Activated B cell treated with CpG ODN at 0.5 μM for 24 hours (primary cell): ENCODE measurements at places on chromosomes 3 and 15.

DNA sequence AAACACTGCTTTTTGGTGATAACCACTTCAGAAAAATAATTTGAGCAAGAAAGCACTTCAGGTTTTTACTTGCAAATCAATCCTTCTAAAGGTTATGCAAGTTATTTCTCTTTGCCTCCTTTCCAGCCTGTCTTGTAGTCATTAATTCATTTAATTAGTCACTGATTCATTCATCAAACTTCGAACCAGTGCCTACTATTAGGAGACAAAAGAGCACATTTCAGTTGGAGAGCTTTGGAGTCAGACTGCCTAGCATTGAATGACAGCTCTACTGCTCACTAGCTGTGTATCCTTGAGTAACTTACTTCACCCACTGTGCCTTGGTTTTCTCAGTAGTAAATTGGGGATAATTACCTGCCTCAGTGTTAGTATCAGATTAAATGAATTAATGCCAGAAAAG is 14.9 kb upstream of the LRRC58 start:
- no peak for DNase-seq

GRCh38 chr3:23068016-23068728 is 135.0 kb upstream of the UBE2E2 start:
- no peak for DNase-seq

GRCh38 chr15:31271224-31271635 is 55.4 kb upstream of the KLF13 start:
- no peak for DNase-seq

DNA sequence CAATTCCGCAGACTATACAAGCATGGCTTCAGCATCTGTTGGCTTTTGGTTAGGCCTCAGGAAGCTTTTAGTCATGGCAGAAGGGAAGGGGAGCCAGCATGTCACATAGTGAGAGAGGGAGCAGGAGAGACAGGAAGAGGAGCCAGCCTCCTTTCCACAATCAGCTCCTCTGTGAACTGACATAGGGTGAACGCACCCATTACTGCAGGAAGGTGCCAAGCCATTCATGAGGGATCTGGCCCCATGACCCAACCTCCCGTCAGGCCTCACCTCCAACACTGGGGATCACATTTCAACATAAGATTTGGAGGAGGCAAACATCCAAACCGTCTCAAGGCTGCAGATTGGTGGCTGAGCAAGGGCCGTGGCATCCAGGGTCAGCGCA is 106.3 kb downstream of the LRRK1 start:
- no peak for DNase-seq

- no peak for DNase-seq
Observed at GRCh38 chr15:70091726-70092463, 5.8 kb downstream of the TLE3 start.

DNA sequence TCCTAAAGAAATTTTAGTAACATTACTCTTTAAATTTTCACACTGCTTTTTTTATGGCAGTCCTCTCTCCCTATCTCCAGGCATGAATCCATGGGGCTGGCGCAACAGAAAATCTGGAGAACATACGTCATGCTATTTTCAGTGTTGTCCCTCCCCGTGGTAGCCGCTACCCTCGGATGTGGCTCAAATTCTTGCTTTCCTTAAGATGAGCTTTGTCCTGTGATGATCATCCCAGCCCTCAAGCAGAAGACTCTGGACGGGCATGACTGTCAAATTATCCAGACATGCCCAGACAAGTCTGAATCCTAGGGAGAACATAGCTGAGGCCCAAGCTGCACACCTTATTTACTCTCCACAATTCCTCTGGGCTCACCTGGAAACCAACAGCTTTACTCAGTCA is 49.1 kb downstream of the FMN1 start:
- DNase-seq = no peak

DNA sequence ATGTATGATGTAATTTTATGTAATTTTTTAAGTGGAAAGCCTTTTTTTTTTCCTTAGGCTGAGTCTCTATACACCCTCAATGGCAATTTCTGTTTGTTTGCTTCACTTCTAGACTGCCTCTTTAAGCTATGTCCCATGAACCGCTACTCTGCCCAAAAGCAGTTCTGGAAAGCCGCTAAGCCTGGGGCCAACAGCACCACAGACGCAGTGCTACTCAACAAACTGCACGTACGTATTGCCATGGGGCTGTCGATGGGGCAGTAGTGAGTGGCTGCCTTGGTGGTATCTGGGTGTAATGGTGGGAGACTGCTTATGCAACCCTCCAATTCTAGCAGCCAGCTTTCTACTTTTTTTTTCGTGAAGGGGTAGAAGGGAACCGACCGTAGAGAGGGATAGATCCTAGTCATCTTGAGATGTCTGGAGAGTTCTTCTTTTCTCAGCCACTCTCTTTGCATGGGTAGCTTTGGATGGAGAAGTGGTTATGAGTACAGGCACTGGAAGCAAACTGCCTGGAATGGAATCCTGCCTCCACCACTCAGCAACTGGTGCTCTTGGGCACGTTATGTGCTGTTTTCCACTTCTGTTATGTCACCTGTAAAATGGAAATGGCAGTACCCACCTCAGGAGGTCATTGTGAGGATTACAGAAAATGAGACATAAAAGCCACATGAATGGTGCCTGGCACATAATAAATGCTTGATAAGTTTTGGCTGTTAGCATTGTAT is 134.7 kb downstream of the ITPR1 start:
- no peak for DNase-seq

DNA sequence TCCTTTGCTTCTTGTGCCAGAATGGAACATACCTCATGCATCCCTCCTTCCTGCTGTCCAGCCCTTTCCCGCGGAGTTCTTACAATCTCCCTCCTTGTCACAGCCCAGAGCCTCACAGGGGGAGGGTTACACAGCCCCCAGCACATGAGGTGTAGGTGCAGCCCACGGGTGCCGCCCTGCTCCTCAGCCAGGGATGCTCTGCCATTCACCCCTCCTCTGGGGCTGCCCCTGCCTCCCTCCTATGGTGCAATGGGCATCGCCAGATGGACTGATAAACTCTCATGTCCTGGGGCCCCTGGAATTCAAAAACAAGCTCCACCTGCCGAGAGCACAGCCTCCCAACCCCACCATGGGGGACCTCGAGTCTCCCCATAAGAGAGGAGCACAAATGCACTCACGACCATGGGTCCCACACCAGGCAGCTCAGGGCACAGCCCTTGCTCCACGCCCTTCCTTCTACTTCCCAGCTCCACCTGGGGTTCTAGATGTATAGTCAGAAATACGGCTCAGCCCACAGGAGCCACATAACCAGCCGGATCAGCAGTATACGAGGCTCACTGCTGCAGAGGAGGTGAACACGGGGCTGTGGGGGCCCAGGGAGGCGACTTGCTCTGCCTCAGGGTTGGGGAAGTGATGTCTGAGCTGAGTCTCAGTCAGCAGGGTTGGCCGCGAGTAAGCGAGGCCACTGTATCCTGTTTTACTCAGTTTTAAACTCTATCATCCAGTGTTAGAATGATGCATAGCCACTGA is 269.7 kb upstream of the LYSMD4 start:
- no peak for DNase-seq

GRCh38 chr3:142973217-142974009 is 9.9 kb upstream of the PAQR9 start:
- no peak for DNase-seq

DNA sequence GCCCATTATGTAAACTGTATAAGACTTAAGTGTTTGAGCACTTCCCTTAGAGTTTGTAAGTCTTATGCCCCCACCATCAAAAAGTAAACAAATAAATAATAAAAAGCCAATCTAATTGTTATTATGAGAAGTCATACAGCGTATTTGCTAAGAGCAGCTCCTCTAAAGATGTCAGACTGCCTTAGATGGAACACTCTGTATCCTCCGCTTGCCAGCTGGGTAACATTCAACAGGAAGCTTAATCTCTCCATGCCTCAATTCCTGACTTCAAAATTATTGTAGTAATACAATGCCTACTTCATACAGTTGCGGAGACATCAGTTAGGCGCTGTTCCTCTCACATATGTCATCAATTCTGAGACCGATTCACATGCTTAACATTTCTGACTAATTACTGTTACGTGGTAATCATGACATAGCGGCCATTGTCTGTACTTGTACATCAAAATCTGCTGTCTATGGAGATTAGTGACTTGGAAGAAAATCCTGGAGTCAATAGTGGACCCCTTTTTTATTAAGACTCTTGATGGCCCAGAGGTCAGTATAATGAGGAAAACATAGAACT is 417.7 kb downstream of the LPP start:
- DNase-seq = no peak

DNA sequence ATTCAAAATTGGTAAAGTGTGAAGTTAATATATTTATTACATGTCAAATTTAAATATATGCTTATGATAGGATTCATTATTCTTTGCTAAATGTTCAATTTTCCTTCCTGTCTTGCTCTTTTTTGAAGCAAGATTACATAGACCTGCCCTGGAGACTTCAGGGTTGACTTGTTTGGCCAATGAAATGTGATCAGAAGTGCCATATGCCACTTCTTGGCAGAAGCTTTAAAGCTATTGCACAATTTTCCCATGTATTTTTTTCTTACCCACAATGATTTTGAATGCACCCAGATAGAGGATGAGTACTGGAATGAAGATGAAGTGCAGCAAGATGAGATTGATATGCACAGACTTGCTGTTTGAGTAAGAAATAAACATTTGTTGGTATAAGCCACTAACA is 406.3 kb upstream of the BCHE start:
- no peak for DNase-seq

DNA sequence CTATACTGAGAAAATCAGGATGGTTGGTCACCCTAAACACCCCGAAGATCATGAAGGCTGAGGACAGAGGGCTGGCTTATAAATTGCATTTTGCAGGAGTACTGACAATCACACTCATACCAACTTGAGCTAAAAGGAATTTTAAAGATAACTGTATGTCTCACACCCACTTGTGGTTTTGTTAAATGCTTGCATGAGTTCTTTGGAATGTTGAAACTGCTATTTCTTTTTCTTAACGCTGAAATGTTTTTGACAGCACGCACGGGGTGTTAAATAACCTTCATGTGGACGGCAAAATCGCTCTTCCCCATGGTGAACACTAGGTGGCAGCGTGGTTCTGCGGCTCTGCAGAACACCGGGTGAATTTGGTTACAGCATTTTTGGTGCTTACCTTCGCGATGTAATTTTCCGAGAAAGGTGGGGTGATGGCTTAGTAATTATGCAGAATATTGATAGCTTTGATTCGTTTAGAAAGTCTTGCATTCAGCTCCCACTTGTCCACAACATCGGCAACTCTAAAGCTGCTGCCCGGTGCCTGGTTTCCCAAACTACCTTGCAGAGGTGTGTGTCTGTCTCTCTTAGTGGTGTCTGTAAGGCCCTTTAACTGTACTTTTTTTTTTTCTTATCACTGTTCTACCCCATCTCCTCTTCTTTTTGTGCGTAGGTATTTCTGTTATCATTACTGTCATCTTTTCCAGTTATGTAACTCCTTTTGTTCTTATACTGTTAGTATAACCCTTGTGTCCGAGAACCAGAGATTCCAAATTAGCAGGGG is 51.7 kb downstream of the ARNT2 start:
- DNase-seq = peak; percentile 23

GRCh38 chr3:46012246-46012645 is 15.0 kb downstream of the XCR1 start:
- no peak for DNase-seq

DNA sequence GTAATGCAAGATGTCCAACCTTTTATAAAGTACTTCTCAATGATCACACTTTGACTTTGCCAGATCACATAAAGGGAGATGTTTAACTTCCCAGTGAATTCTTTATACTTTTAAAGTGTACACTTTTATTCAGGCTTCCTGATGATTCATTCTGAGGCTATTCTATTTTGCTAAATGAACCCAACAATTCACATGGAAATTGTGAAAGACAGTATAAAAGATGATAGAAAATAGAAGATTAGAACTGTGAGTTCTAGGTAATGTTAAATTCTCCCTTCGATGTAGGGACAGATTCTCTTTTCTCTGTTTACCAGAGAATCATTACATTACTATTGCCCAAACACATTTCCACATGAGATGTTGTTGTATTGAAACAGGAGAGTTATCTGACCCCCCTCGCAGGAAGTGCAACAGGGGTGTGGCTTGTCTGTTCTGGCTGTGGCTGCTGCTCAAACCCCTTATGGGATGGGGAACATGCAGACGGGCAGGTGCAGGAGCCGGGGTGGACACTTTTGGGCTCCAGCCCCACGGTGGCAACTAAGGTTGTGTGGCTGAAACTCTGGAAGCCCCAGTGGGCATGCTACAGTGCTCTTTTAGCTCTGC is 131.3 kb upstream of the LRTM1 start:
- DNase-seq = no peak

DNA sequence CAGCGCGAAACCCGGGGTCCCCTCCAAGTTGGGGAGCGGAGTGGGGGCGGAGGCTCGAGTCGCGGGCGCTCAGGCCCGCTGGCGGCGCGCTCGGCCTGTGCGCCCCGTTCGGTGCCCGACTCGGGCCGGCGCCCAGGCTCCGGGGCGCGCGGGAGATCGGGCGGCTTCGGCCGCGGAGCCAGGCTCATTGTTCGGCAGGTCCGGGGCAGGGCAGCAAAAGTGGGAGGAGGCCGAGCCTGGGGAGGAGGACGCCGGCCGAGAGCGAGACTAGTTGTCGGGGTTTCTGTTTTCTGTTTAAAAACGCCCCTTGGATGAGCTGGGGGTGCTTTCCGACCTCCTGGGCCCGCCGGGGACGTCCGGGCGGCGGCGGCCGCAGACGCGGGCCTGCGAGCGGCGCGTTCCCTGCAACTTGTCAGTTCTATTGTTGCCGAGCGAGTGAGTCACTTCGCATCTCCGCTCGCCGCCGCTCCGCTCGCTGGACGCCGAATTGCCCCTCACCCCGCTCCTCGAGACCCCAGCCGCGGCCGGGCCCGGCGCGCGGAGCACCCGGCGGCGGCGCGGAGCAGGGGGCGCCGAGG is 676 bp downstream of the TCF12 start:
- peak; percentile 63 for DNase-seq

DNA sequence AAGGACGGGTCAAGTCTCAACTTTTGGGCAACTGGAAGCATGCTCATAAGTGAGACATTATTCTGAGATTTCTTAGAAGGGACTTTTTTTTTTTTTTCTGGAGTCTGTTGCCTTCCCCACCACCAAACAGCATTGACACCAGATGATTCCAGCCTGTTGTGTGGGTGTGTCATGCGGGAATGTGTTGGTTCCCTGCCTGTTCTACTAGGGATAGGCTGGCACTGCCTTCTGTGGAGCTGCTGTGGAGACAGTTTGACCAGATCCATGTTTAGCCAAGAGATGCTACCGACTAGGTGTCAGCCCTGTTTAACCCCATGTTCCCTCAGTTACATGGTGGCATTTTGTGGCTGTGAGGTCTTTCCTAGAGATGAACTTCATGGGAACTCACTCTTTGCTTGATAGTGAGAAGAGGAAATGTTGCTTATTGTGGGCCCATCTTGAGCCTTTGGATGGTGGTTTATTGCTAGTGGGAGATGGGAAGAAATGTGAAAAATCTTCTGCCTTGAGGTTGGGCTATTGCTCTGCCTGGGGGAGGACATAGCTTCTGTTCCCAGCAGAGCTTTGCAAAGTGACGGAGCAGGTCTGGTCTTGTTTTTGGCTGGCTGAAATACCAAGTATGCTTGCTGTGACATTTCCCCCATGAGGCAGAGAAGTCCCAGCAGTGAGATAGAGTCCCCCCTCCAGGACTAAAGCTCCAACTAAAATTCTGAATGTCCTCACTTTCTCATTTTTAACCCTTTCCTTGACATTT is 31.3 kb downstream of the TRAK1 start:
- DNase-seq = no peak
